ENCODE measurements at places on chromosomes 7 and 10. TPM values are rescaled to one million over a fixed set of nuclear protein-coding genes. Genes with fewer than 3 reads are reported as not detected.

GRCh38 chr7:105719919-105720318, 138.6 kb upstream of the EFCAB10 start:
- no peak overlapping the region for H3K27ac ChIP-seq
- peaks cover 8% of the 10 kb centered on the region for H3K4me1 ChIP-seq
- no peak for DNase-seq
- no peaks in the 10 kb centered on the region for H3K36me3 ChIP-seq
- H3K4me3 ChIP-seq: no peak overlapping the region

DNA sequence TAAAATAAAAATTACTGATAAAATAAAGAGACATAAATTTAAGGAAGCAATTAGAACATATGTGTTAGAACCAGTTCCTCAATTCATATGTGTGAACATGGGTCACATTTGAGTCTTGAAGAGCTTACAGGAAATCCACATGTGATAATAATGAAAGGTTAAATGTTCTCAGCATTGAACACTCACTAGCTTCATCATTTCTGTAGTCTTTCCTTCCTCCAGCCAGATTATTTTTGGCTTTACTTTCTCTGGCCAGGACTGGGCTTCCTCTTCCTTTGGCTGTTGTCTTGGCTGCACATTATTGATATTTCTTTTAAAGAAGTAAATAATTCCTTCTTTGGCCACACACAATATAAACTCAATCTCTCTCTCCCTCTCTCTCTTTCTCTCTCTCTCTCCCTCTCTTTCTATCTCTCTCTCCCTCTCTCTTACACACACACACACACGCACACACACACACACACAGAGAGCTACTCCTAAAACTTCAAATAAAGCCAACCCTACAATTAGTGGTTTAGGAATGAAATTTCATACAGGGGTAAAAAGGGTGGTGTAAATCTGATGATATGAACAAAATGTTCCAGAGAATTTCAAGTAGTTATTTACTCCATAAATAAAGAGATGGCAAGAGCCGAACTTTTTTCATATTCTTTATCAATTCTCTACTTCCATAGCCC, 171.2 kb downstream of the REEP3 start:
- H3K27me3 ChIP-seq: no peaks in the 10 kb centered on the region
- peaks cover 4% of the 10 kb centered on the region for H3K4me1 ChIP-seq
- no peaks in the 10 kb centered on the region for H3K36me3 ChIP-seq
- DNase-seq: peak; percentile 65
- H3K27ac ChIP-seq: peak overlapping the region; percentile 41

DNA sequence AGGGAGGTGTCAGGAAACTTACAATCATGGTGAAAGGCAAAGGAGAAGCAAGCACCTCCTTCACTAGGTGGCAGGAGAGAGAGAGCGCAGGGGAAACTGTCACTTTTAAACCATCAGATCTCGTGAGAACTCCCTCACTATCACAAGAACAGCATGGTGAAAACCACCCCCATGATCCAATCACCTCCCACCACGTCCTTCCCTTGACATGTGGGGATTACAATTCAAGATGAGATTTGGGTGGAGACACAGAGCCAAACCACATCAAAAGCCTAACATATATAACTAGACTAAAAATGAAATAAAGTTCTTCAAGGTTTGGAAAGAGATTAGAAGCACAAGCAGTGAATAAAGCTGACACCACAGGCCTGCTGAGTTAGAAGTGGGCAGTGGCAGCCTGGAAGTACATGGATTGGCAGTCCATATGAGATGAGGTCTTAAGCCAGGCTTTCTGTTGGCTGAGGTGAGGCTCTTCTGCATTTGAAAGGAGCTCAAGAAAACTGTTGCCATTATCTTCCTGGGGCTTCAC, 96.4 kb upstream of the MDFIC start:
- H3K27ac ChIP-seq: no peak overlapping the region
- no peaks in the 10 kb centered on the region for H3K4me1 ChIP-seq
- no peak overlapping the region for H3K4me3 ChIP-seq
- no peaks in the 10 kb centered on the region for H3K27me3 ChIP-seq
- DNase-seq: no peak

- H3K4me1 ChIP-seq: no peaks in the 10 kb centered on the region
- H3K4me3 ChIP-seq: no peak overlapping the region
- no peak for DNase-seq
- no peaks in the 10 kb centered on the region for H3K27me3 ChIP-seq
- no peak overlapping the region for H3K27ac ChIP-seq
These were observed 266.2 kb upstream of the RNF32 start for GRCh38 chr7:156374335-156374734.

DNA sequence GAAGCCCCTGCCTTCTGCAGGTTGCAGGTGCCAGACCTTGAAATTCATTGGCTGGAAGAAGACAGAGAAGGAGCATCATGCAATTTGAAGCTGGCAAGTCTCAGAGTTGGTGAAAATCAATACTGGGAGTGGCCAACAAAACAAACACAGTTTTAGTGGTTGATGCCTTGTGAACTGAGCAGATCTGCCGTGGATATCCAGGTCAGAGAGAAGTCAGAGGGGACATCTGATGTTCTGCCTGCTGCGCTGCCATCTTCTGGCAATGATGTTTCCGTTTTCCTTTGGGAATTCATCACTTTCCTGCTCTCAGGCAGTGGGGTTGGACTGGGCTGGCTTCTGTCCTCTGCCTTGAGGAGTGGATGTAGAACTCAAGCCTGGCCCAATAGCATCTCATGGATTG, 132.0 kb downstream of the RPS24 start:
- no peak for DNase-seq
- no peak overlapping the region for H3K4me3 ChIP-seq
- no peaks in the 10 kb centered on the region for H3K27me3 ChIP-seq
- H3K4me1 ChIP-seq: no peaks in the 10 kb centered on the region
- H3K27ac ChIP-seq: no peak overlapping the region
- no peaks in the 10 kb centered on the region for H3K36me3 ChIP-seq

- no peak overlapping the region for H3K4me3 ChIP-seq
- no peak overlapping the region for H3K27ac ChIP-seq
- H3K27me3 ChIP-seq: no peaks in the 10 kb centered on the region
- DNase-seq: peak; percentile 88
- no peaks in the 10 kb centered on the region for H3K4me1 ChIP-seq
- no peaks in the 10 kb centered on the region for H3K36me3 ChIP-seq
These were observed 14.4 kb upstream of the WBP1L start for GRCh38 chr10:102729029-102730026.

GRCh38 chr7:32470871-32471270, 19.3 kb downstream of the LSM5 start:
- H3K27ac ChIP-seq: no peak overlapping the region
- no peaks in the 10 kb centered on the region for H3K27me3 ChIP-seq
- H3K36me3 ChIP-seq: no peaks in the 10 kb centered on the region
- DNase-seq: no peak
- H3K4me1 ChIP-seq: no peaks in the 10 kb centered on the region
- H3K4me3 ChIP-seq: no peak overlapping the region

DNA sequence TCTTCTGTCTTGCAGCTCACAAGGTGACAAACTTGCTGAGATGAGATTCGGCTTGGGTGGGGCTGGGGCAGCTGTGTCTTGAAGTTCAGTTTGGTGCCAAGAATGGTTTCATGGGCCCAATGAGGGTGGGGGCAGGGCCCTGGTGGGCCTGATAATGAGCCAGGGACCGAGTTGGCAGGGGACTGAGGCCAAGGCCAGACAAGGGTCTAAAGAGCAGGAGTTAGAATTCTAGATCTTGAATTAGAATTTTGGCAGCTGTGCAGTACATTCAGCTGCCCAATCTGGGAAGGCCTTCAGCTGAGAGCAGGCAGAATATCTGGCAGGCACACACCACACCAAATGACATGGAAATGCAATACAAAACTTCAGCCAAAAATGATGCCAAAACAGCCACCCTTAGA, 1.5 kb upstream of the JAZF1 start:
- H3K27me3 ChIP-seq: no peaks in the 10 kb centered on the region
- no peaks in the 10 kb centered on the region for H3K36me3 ChIP-seq
- H3K27ac ChIP-seq: no peak overlapping the region

- H3K27me3 ChIP-seq: peaks cover 7% of the 10 kb centered on the region
- no peak overlapping the region for H3K27ac ChIP-seq
- DNase-seq: no peak
- H3K4me3 ChIP-seq: no peak overlapping the region
These were observed 1.2 kb downstream of the CALML5 start for GRCh38 chr10:5497948-5498730.

DNA sequence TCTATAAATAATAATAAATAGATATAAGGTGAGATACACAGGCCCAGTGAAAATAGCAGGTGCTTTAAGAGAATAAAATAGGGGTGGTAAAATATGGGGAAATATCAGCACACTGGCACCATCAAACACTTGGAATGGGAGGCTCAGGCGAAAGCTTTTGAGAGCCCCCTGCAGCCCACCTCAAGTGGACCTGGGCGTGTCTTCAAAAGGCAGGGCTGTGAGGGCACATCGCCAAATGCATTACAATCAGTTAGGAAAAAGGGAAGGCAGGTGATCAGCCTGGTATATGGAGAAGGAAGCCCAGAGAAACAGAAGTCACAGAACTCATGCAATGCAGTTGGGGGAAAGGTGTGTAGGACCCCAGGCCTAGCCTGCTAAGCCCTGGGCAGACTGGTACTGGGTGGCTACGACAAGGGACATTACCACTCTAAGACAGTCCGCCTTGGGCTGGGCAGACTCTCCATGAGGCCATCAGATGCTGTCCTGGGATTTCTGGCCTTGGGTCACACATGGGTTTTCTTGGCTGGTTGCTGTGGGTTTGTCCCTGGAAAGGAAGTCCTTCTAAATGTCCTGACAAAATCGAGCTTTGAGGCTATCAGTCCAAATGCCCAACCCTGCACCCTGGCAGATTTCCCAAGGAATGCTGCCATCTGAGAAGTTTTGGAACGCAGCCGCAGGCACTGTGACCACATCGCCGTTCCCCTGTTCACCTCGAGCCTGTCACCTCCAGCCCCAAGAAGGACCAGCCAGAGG, 330.6 kb downstream of the GRID1 start:
- H3K4me1 ChIP-seq: no peaks in the 10 kb centered on the region
- no peak overlapping the region for H3K4me3 ChIP-seq
- H3K27me3 ChIP-seq: no peaks in the 10 kb centered on the region
- H3K27ac ChIP-seq: no peak overlapping the region
- H3K36me3 ChIP-seq: no peaks in the 10 kb centered on the region

- H3K4me3 ChIP-seq: peak overlapping the region; percentile 9
- H3K27me3 ChIP-seq: peaks cover 47% of the 10 kb centered on the region
- no peaks in the 10 kb centered on the region for H3K4me1 ChIP-seq
- no peak for DNase-seq
These were observed 54.3 kb downstream of the BMS1 start for GRCh38 chr10:42836771-42837468.

HOXA4 gene
- 35.8 TPM for polyA plus RNA-seq

DNA sequence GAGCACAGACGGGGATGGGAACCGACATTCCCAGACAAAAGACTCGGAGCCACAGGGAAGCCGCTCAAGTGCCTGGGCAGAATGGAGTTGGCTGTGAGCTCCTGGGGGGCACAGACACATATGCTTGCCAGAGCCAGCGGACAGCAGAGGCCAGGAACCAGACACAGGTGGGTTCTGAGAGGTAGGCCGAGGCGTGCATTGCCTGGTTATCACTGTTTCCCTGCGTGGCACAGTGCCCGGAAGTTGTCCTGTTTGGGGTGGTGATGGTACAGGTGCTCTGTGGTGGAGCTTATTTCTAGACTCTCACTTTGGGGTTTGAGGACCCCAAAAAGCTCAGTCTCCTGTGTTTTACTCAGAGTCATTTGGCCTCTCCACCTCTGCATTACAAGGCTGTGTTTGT, 2.5 kb downstream of the PALD1 start:
- peak overlapping the region; percentile 0 for H3K27ac ChIP-seq
- peak overlapping the region; percentile 52 for H3K4me3 ChIP-seq
- no peaks in the 10 kb centered on the region for H3K36me3 ChIP-seq
- no peak for DNase-seq
- H3K27me3 ChIP-seq: peaks cover 3% of the 10 kb centered on the region

DNA sequence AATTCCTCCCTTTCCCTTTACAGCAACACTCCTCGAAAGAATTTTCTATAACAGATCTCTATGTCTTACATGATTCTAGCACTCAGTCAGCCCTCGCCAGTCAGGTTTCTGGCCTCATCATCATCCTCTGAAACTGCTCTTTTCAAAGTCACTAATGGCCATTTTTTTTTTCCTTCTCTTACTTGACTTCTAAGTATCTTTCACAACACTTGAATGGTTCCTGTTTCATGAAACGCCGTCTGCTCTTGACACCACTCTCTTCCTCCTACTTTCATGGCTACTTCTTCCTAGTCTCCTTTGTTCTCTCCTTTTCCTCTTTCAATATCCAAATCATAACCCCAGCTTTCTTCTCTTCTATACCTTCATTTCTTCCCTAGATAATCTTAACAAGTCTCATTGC, 100.5 kb upstream of the NRP1 start:
- no peaks in the 10 kb centered on the region for H3K36me3 ChIP-seq
- no peak overlapping the region for H3K4me3 ChIP-seq
- no peaks in the 10 kb centered on the region for H3K27me3 ChIP-seq
- no peaks in the 10 kb centered on the region for H3K4me1 ChIP-seq

RBM28 gene
- 60.9 TPM for polyA plus RNA-seq

SRRM3 gene
- polyA plus RNA-seq: 0.64 TPM

DNA sequence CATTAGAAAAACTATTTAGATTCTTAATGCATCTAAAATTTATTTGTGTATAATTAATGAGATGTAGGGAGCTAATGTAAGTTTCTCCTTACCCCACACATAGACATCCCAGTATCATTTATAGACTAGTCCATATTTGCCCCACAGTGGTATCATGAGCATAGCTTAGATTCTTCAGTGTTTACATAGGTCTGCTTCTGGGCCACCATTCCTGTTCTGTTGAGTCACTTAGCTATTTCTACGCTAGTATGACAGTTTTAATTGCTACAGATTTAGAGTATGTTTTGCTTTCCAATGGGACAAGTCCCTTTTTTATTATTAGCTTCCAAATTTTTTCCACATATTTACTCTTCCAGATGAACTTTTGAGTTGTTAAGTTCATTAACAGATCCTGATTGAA, 69.4 kb downstream of the MCMBP start:
- no peaks in the 10 kb centered on the region for H3K36me3 ChIP-seq
- DNase-seq: no peak
- no peak overlapping the region for H3K4me3 ChIP-seq
- H3K27me3 ChIP-seq: no peaks in the 10 kb centered on the region
- no peak overlapping the region for H3K27ac ChIP-seq

GRCh38 chr10:97454330-97455036, 8.5 kb downstream of the ZDHHC16 start:
- H3K27ac ChIP-seq: no peak overlapping the region
- no peaks in the 10 kb centered on the region for H3K27me3 ChIP-seq
- DNase-seq: no peak
- H3K36me3 ChIP-seq: peaks cover 83% of the 10 kb centered on the region

All from left lung (tissue), 14 donors.